NCI-H526 (cell line): ENCODE measurements at places on chromosomes 4 and X.

DNA sequence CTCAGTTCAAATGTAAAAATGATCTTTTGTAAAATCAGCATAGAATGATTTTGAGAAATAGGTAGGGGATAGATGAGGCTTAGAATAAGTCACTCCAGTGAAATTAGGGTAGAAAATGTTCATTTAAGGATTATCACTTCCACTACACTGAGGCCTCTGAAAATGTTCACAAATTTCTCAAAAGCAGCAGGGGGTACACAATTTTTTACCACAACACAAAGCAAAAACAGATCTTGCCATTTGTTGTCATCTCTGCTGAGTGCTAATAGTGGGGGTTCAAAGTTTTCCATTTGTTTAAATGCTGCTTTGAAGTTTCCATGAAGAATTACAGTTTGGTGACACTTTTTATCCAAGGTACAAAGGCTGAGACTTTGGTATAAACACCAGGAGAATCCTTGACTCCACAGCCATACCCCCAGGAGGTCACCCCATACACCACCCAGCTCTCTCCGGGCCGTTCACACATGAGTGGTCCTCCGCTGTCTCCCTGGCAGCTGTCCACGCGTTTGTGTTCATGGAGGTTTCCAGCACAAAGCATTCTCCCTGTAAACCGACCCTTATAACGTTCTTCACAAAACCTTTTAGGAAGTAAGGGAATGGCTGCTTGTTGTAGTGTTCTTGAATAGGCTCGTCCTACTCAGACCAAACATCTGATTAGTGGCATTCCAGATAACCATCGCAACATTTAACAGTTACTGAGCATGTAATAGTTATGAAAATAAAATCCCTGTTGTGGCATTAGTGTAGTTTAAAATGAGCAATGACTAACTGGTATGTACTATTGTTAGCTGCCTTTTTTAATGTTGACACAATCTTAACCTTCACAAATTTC is 71.0 kb downstream of the PRSS12 start:
- no peak for DNase-seq

DNA sequence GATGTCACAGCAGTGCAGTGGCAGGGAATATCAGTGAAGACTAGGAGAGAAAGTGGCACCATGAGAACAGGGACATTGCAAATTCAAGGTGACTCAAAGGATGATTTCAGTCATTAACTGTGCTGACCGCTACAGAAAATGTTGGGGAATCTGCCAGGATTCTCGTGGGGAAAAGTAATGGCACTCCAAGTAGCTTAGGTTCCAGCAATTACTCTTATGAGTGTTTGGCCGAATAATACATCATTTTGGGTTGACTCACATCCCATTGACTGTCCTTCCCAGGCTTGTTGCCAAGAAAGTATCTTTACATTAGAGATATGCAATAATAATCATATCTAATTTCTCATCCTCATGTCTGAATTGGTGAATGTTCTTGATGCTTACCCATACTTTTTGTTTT is 1411.1 kb upstream of the PCDH7 start:
- no peak for DNase-seq

DNA sequence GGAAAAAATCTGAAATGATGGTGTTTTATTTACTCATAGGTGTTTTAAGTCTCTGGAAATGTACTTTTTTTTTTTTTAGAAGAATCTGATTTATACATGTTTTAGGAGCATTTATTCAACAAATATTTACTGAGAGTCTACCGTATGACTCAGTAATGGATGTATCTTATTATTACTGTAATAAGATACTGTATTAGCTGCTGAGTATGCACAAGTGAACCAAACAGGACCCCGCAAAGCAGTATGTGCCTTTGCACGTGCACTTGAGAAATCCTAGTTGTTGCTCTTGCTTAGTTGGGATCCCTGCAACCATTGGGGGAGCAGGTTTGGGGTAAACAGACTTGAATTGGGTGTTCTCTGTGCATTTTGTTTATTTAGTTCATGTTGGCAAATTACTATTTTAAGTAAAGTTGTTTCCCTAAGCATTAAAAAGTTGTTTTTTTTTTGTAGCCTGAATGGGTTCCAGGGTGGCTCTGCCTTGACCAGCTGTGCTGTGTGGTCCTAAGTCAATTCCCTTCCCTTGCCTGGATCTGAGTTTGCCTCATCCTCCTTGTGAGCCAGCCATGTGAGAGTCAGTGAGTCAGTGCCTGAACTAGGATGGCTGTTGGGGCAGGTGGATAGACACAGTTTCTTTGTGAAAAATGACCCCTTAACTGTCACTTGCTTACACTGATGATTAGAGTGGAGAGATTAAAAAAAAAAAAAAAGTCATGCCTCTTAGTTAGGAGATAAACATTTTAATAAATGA is 27.7 kb downstream of the DCUN1D4 start:
- no peak for DNase-seq

DNA sequence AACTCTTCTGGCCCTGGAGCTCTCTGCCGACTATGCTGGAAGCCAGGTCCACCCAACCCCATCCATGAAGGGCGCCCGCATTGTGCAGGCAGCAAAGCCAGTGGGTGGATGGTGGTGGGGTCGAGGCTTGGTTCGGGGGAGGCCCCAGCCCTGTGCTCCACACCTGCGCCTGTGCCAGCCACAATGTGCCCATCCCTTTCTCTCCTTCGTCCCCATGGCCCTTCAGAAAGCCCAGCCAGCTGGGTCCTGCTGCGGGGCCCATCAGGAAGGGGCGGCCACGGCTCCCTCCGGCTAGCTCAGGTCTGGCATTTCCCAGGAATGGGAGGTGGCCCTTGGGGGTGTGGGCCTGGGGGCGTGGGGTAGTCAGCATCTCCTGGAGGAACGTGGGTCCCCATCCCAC is 91.6 kb downstream of the HMX1 start:
- DNase-seq: no peak

DNA sequence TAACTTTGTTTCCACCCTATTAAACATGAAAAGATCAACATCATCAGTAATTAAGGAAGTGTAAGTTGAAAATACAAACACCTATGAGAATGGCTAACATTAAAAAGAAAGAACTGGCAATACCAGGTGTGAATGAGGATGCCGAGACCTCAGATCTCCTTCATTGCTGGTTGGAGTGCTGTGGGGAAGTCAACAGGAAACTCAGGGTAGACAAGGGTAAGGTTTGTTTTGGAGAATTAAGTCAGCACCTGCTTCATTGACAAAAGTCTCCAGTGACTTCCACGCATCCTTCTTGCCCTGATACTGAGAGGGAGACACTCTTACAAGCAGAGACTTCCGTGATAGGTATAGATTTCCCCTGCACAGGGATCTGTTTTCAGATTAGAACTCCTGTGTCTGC is 106.1 kb downstream of the IRF2 start:
- DNase-seq: no peak

DNA sequence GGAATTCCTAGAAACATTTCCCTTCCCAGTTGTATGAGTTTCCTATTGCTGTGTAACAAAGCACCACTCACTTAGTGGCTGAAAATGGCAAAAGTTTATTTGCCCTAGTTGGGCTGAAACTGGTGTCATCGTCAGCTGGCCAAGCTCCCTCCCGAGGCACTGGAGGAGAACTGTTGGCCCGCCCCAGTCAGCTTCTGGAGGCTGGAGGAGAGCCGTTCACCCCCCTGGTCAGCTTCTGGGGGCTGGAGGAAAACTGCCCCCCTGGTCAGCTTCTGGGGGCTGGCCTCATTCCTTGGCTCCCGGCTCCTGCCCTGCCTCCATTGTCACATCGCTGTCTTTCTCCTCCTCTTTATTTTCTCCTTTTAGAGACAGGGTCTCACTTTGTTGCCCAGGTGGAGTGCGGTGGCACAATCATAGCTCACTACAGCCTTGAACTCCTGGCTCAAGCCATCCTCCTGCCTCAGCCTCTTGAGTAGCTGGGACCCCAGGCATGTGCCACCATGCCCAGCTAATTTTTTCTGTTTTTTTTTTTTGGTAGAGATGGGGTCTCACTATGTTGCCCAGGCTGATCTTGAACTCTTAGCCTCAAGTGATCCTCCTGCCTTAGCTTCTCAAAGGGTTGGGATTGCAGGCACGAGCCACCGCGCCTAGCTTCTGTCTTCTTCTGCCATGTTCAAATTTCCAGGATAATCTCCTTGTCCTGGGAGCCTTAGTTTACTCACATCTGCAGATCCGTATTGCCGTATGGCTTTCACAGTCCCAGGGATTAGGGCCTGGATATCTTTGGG is 3.2 kb downstream of the RGS12 start:
- no peak for DNase-seq

- DNase-seq: no peak
Measured at GRCh38 chrX:63934160-63934559, 149.1 kb upstream of the ARHGEF9 start.

- DNase-seq: peak; percentile 61
Measured at GRCh38 chr4:42519803-42520417, 122.6 kb downstream of the SHISA3 start.

DNA sequence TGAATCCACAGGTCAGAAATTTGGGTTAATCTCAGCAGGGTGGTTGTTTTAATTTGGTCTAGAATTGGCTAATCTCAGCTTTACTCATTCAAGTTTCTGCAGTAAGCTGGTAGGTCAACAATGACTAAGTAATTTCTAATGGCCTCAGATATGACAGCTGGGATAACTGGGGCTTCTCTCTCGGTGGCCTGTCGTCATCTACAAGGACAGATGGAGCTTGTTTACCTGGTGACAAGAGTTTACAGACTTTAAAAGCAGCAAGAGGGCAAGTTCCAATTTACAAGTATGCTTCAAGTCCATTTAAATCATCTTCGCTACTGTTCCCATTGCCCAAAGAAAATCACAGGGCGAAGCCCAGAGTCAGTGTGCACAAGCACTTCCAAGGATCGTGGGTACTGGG is 453.9 kb downstream of the PDHA2 start:
- DNase-seq: no peak

- DNase-seq: no peak
Measured at GRCh38 chrX:135383249-135383648, 38.5 kb upstream of the SMIM10L2A start.

DNA sequence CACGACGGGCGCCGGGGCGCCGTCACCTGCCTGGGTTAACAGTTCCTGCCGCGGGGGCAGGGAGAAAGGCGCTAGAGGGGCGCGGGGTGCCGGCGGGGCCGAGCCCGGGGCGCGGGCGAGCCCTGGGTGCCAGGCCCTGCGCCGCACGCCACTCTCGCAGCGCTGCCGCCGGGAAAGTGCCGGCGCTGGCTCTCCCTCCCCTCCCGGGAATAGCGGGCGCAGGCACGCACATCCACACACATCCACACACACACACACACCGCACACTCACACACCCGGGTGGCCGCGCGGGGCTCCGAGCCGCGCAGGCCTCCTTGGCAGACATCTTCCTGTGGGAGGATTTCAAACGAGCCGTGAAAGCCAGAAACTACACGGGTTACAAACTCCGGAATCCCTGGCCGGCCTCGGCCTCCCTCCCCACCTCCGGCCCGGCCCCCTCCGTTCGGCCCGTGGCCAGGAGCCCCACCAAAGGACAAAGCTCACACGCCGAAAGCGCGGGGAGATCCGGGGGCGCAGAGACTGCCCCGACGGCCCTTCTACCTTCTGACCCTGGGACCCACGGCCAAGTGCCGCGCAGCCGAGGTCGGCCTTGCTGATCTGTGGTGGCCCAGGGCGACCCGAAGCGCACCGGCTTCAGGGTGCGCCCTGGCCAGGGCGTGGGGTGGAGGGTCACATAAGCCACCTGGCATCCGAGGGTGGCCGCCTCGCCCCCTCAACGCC is 92.3 kb downstream of the BCOR start:
- no peak for DNase-seq

GRCh38 chr4:90537491-90537890 is 410.3 kb downstream of the CCSER1 start:
- DNase-seq: no peak

DNA sequence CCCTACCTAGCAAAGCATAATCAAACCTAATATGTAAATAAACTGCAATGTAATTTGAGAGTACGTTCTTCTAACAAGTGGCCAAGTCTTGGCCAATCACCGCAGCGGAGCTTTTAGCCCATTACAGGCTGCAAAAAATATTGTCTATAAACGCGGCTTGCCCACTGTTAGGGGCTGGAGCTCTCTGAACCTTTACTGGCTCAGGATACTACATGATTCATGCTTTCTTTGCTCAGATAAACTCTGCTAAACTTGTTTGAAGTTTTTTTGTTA is 990 bp upstream of the HADH start:
- no peak for DNase-seq

DNA sequence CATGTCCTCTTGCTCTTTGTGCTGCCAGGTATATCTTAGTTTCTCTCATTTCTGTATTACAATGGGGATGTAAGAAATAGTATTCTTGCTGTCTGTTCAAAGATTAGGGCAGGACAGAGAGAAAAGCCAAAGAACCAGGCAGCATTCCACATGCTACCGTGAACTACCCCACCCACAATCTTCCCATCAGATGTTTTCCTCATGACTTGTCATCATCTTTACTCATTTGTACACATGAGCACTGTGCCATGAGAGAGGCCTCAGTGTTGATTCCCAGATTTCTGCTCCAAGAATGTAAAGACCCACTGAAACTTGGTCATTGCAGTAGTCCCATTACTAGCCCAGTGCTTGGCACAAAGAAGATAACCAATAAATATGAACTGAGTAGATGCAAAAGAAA is 354.6 kb upstream of the RASGEF1B start:
- DNase-seq: no peak

DNA sequence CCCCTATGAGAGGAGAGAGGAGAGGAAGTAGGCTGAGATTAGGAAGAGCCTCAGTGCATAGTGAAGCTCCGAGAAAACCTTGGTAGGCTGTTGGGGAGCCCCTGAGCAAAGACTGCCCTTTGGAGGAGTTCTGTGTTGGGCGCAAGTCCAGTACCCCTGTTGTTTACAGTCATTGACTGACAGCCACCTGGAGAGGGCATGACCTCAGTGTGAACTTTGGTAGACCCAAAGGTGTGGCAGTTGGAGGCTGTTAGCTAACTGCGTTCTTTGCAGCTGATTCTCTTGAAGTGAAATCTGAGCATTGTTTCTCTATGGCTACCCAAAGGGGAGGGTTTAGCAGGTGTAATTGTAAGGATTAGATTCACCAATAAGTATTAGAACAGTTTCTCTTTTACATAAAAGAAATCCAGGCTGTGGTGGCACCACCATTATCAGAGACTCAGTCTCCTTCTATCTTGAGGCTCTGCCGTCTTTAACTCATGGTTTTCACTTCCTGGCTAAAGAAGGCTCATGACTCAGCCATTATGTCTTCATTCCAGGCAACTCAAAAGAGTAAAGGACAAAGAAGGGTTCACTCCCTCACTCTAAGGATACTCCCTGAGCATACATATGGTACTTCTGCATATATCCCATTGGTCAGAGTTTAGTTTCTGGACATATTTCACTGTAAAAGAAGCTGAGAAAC is 33.4 kb downstream of the ANXA3 start:
- no peak for DNase-seq

- no peak for DNase-seq
Measured at GRCh38 chrX:121479406-121479805, 432.0 kb downstream of the GLUD2 start.

- DNase-seq: no peak
Measured at GRCh38 chr4:26342328-26343037, 21.7 kb downstream of the RBPJ start.

- DNase-seq: no peak
Measured at GRCh38 chr4:14867847-14868246, 134.4 kb upstream of the CPEB2 start.

DNA sequence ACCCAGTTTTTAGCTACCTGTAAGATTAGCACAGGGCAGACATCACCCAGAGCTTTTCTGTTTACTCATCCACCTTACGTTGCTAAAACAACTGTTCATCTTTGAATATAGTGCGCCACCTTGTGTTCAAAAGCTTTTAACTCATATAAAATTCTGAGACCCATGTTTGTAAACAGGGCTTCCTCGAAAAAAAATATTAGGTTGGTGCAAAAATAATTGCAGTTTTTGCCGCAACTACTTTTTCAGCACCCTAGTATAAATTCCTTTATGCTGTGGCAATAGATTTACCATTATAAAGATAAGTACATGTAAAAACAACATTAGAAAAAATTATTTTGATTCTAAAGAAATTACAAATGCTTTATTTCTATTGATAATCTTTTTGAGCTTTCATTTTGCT is 147.9 kb downstream of the LRBA start:
- peak; percentile 93 for DNase-seq
